ENCODE measurements at places on chromosomes 2 and 18.

- no peak overlapping the region for H3K4me3 ChIP-seq
- no peak for DNase-seq
- no peak overlapping the region for H3K27ac ChIP-seq
- H3K27me3 ChIP-seq: no peaks in the 10 kb centered on the region
These were observed 140.9 kb downstream of the DIS3L2 start for GRCh38 chr2:232102380-232102779.

- no peaks in the 10 kb centered on the region for H3K4me1 ChIP-seq
- no peak for DNase-seq
- H3K27me3 ChIP-seq: no peaks in the 10 kb centered on the region
- H3K27ac ChIP-seq: no peak overlapping the region
These were observed 155.1 kb downstream of the DOCK10 start for GRCh38 chr2:224887141-224887540.

- no peaks in the 10 kb centered on the region for H3K4me1 ChIP-seq
- no peak overlapping the region for H3K4me3 ChIP-seq
- no peak for DNase-seq
- no peaks in the 10 kb centered on the region for H3K27me3 ChIP-seq
- no peak overlapping the region for H3K27ac ChIP-seq
These were observed 543.5 kb upstream of the HNMT start for GRCh38 chr2:137420744-137421143.

DNA sequence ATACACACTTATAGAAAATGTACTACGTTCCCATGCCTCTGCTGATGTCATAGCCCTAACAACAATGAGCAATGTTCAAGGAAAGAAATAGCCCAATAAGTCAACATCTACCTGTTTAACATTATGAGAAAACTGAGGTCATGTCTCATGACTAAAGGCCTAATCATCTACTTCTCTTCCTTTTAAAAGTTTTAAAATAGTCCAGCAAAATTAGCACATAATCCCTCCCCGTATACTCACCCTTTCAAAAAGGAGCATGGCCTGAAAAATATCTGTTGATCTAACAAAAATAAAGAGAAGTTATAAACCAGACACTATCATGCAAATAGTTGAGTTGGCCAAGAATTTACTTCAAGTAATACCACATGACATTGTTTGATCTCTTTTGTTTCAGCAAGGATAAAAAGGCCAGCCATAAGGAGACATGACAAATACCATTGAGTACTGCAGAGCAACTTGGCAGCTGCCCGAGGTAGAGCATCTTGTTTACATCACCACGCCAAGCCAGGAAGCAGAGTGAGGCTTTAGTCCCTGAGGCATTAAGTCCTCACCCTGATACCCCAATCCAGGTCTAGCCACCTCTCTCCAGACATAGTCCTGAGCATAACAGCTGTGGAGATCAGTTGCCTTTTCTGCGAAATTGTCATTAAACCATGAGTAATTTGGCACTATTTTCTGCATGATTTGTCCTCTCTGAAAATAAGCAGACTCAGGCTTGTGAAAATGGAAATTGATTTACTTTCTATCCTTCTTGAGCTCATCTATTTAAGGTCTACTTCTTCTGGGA lies 137.4 kb upstream of the ETAA1 start:
- H3K4me1 ChIP-seq: peaks cover 29% of the 10 kb centered on the region
- no peaks in the 10 kb centered on the region for H3K36me3 ChIP-seq
- DNase-seq: no peak
- peak overlapping the region; percentile 90 for H3K27ac ChIP-seq
- H3K27me3 ChIP-seq: no peaks in the 10 kb centered on the region
- peak overlapping the region; percentile 25 for H3K4me3 ChIP-seq

- H3K27ac ChIP-seq: peak overlapping the region; percentile 1
- DNase-seq: no peak
- H3K27me3 ChIP-seq: no peaks in the 10 kb centered on the region
- no peaks in the 10 kb centered on the region for H3K36me3 ChIP-seq
These were observed 58.3 kb downstream of the NPAS2 start for GRCh38 chr2:100878000-100878791.

All from esophagus muscularis mucosa (tissue), 4 donors.